Adipocyte (in vitro differentiated cells): ENCODE measurements at places on chromosomes 3 and 15.
A peak's percentile ranks its signal among the peaks of the same experiment; 100 is the strongest.

DNA sequence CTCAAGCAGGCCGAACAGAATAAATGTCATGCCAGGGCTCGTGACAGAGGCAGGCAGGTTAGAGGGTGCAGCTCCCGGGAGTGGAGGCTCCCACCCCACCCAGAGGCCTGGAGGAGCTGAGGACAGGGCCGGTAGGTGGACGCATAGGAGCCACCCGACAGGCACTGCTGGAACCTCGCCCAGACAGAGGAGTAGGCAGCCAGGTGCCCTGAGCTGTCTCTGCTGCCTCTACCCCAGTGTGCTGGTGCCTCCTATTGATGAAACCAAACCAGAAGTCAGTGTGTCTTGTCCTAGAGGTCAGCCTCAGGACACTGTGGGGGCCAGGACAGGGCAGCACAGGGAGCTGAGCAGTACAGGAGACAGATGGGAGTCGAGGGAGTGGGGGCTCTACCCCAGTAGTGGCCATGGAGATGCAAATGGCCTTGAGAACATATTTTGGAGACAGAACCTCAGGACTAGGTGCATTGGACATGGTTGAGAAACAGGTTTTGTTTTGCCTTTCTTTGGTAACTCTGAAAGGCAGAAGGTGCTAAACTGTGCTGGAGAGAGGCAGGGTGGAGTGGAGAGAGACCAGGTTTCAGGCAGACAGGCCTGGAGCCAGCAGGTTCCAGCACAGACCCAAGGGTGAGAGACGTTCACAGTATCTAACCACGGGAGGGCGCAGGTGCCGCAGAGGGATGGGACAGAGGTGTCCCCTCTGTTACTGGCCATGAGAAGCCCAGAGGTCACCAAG is 15.4 kb upstream of the KLF15 start:
- no peak for DNase-seq

GRCh38 chr3:57793737-57794187 is 37.7 kb downstream of the SLMAP start:
- peak; percentile 36 for DNase-seq

DNA sequence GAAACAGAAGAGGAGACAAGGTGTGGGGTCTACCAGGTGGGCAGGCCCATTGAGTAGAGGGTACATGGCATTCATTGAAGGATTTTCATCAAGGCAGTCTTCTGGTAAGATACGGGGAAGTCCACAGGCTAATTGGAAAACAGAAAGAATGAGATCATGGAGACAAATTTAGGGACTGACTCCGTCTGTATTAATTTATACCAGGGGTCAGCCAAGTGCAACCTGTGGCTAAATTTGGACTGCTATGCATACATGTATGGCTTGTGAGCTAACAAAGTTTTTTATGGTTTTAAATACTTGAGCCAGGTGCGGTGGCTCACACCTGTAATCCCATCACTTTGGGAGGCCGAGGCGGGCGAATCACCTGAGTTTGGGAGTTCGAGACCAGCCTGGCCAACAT is 21.1 kb upstream of the SNRPN start:
- no peak for DNase-seq

GRCh38 chr15:88745065-88745464 is 58.2 kb upstream of the ACAN start:
- peak; percentile 16 for DNase-seq

DNA sequence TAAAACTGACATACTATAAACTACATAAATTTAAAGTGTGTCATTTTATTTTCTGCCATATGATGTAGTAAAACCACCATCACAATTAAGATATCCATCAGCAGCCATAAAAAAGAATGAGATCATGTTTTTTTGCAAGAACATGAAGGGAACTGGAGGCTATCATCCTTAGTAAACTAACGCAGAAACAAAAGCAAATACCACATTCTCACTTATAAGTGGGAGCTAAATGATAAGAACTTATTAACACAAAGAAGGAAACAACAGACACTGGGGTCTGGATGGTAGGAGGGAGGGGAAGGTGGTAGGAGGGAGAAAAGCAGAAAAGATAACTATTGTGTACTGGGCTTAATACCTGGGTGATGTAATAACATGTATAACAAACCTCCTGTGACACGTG is 24.6 kb downstream of the CCDC14 start:
- no peak for DNase-seq

GRCh38 chr15:90062023-90062442 is 40.2 kb downstream of the IDH2 start:
- DNase-seq: no peak
